ENCODE measurements at places on chromosomes 12 and 14.

DNA sequence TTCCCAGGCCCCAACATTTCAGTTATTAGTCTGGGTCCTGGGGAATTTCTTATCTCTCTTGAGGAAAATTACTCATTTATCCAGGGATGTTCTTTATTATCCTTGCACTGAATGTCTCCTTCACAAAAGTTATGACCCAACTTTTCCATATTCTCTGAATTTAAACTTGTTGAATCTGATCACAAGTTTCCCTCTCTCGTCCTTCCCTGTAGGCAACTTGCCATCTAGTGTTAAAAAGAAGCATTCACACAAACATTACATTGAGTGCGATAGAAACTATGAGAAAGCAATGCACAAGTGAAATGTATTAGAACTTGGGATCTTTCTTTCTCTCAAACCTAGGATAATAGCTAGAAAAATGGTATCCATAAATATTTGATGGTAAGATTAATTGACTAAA, 608.4 kb downstream of the FSCB start:
- H3K4me3 ChIP-seq = no peak overlapping the region
- no peaks in the 10 kb centered on the region for H3K36me3 ChIP-seq
- no peaks in the 10 kb centered on the region for H3K4me1 ChIP-seq

DNA sequence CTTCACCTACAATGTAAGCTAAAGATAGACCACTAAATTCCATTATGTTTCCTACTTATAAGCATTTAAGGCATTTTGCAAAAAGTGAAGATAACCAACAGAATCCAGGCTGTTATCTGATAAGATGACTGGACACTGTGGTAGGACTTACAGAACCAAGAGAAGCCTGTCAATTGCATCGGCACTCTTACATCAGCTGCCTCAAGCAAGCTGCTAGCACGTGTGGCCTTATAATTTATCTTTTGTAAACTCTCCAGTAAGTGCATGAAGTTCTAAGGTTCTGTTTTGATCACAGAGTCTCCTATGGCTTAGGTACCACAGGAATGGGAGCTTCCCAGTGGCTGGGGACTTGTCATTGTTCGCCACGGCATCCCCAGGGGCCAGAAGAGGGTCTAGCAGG, 88.7 kb downstream of the TRAFD1 start:
- H3K4me1 ChIP-seq = no peaks in the 10 kb centered on the region
- H3K36me3 ChIP-seq = peaks cover 29% of the 10 kb centered on the region
- no peaks in the 10 kb centered on the region for H3K27me3 ChIP-seq
- H3K4me3 ChIP-seq = no peak overlapping the region
- H3K27ac ChIP-seq = no peak overlapping the region

GRCh38 chr12:47999816-48000215, 4.5 kb downstream of the COL2A1 start:
- no peak overlapping the region for H3K4me3 ChIP-seq
- DNase-seq = no peak
- H3K27me3 ChIP-seq = peaks cover 29% of the 10 kb centered on the region
- no peak overlapping the region for H3K27ac ChIP-seq
- H3K4me1 ChIP-seq = peaks cover 13% of the 10 kb centered on the region

DNA sequence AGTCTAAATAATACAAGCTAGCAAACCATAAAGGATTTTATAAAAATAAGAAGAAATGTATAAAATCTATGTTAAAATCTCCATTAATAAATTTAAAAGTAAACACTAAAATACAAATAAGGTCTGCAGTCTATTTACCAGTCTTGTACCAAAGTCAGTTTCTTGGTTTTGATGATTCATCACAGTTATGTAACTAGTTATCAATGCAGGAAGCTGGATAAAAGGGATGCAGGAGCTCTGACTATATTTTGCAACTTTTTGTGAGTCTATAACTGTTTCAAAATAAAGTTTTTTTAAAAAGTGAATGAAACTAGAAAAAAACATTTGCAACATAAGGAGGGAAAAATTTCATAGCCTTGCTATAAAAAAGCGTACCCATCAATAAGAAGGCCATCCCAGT, 151.5 kb downstream of the DERA start:
- H3K36me3 ChIP-seq = no peaks in the 10 kb centered on the region
- no peak overlapping the region for H3K4me3 ChIP-seq
- H3K4me1 ChIP-seq = no peaks in the 10 kb centered on the region
- no peak overlapping the region for H3K27ac ChIP-seq
- no peak for DNase-seq

DNA sequence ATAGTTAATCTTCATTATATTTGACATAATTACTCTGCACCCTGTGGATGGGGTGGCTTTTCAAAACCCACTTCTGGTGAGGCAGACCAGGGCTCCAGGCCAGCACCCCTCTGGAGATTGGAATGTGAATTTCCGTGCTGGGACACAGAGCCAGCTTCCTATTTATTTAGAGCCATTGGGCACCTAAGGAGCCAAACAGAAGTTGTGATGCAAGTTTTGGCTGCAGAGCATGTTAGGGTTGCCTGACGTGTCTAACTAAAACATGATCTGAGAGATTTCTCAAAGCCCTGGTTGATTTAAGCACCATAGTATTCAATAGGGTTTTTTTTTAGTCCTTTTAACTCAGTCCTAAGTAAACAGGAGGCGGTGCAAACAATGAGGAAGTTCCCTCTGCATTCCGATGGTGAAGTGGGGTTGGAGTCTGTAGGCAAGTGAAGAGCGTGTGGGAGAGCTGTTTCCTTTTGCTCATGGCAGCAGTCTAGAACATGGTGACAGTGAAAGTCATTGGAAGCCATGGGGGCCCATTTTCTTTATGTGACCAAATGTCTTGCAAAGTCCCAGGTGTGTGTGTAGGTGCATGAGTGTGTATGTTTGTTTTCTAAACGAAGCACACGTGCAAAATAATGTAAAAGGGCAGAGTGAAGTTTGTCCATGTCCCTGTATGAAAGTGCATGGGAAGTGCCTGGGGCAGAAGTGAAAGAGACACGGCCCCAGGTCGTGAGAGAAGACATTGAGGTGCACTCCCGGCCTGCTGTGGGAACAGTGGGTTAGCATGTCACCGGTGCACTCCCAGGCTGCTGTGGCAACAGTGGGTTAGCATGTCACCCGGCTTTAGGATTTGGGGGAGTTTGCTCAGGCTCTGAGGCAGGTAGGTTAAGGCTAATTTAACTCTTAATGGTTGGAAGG, 117.7 kb downstream of the PRKCH start:
- peak overlapping the region; percentile 76 for H3K27ac ChIP-seq
- DNase-seq = peak; percentile 66
- H3K36me3 ChIP-seq = no peaks in the 10 kb centered on the region
- no peaks in the 10 kb centered on the region for H3K27me3 ChIP-seq
- peak overlapping the region; percentile 37 for H3K4me3 ChIP-seq
- no peaks in the 10 kb centered on the region for H3K4me1 ChIP-seq

DNA sequence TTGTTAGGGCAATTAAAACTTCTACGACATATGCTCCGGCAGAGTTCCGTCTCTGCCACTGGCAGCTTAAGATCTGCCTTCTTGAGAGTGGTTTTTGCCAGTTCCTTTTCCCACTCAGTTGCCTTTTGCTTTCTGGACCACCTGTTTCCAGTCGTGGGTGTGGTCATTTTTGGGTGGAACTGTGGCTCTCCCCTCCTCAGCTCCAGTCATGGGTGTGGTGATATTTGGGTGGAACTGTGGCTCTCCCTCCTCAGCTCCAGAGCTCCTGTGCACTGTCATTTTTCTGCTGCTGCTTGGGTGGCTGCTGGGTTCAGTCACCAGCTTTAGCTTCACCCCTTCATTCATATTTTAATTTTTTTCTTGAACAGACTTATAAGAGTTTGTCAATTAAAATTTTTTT, 25.3 kb downstream of the WDR20 start:
- H3K4me3 ChIP-seq = no peak overlapping the region
- DNase-seq = no peak
- no peaks in the 10 kb centered on the region for H3K27me3 ChIP-seq

GRCh38 chr12:100267603-100268281, 765 bp downstream of the SCYL2 start:
- peak overlapping the region; percentile 99 for H3K27ac ChIP-seq
- peak overlapping the region; percentile 95 for H3K4me3 ChIP-seq
- H3K27me3 ChIP-seq = no peaks in the 10 kb centered on the region
- H3K36me3 ChIP-seq = no peaks in the 10 kb centered on the region

DNA sequence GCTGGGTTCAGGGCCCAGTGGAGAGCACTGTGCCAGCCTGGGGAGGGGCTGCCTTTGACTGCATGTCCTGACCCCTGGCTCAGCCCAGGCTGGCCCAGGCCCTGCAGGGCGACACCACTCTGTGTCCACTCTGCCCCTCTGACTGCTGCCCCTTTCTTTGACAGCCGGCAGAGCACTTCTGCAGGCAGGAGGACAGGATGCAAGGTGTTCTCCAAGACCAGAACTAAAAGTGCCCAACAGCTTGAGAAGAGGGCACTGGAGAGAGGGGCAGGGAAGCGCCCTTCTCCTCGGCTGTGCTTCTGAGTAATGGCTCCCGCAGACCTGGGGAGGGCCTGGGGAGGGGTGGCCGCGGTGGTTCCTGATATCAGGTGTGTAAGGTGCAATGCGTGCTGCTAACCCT, 72.7 kb downstream of the WDR20 start:
- no peaks in the 10 kb centered on the region for H3K36me3 ChIP-seq
- no peak overlapping the region for H3K4me3 ChIP-seq
- no peak for DNase-seq
- no peak overlapping the region for H3K27ac ChIP-seq
- no peaks in the 10 kb centered on the region for H3K27me3 ChIP-seq

Data from breast epithelium (tissue), 4 donors.